GM12878 (cell line): ENCODE measurements at places on chromosomes 2 and 18. TPM values are rescaled to one million over a fixed set of nuclear protein-coding genes. Genes with fewer than 3 reads are reported as not detected.

DNA sequence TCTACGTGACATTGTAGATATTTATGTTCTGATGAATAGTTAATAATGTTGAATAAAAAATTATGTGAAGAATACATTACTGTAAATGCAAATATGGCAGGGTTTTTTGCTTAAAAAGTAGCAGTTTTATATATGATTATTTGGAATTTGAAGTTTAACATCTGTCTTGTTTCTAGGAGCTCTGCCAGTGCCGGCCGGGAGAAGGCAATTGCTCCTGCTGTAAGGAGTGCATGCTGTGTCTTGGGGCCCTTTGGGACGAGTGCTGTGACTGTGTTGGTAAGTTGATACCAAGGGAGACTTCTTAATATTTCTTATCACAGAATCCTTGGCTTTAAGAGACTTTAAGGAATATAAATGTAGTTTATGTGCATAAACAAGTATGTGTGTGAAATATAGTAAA lies 25.2 kb downstream of the TWSG1 start:
- no peaks in the 10 kb centered on the region; the same call in 1 of the 2 replicates for H3K4me1 ChIP-seq
- no peak overlapping the region for H3K4me3 ChIP-seq
- peaks cover 1% of the 10 kb centered on the region; the same call in 1 of the 2 replicates for H3K36me3 ChIP-seq
- H3K27ac ChIP-seq, result no peak overlapping the region
- H3K27me3 ChIP-seq, result no peaks in the 10 kb centered on the region

- no peak overlapping the region for H3K4me3 ChIP-seq
- H3K27me3 ChIP-seq, result no peaks in the 10 kb centered on the region
- no peak overlapping the region for H3K27ac ChIP-seq
- H3K4me1 ChIP-seq, result no peaks in the 10 kb centered on the region
- H3K36me3 ChIP-seq, result no peaks in the 10 kb centered on the region
Measured at GRCh38 chr18:55003695-55004094, 44.4 kb upstream of the CCDC68 start.

- no peak overlapping the region for H3K4me3 ChIP-seq
- no peaks in the 10 kb centered on the region for H3K4me1 ChIP-seq
- DNase-seq, result no peak
- no peaks in the 10 kb centered on the region for H3K27me3 ChIP-seq
- no peaks in the 10 kb centered on the region for H3K36me3 ChIP-seq
- no peak overlapping the region for H3K27ac ChIP-seq
Measured at GRCh38 chr2:201964631-201965206, 68.9 kb upstream of the FZD7 start.

DNA sequence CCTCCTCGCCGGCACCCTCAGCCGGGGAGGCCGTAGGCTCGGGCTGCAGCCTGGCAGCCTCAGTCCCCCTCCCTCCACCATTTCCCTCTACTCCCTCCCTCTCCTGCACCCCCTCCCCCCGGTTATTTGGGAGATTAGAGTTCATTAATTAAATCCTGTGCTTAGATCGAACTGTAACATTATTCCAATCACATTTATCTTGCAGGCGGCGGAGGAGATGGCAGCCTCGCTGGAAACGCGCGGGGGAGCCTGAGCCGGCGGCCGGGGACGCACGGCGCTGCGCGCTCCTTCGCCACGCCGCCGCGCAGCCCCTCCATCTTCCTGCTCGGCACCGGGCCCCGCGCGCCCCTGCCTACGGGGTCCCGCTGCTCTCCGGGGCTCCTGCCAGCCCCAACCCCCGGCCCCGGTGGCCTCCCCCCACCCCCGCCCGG lies at the start of gene ST8SIA3:
ST8SIA3 (plus strand) TSS at position 287 of the 431 bp plus-strand sequence. CDS start 290 bp downstream, outside the sequence.
- no peak within 1 kb of the TSS for H3K27ac ChIP-seq
- H3K4me1 ChIP-seq, result no peaks in the 10 kb centered on the region
- H3K4me3 ChIP-seq, result no peak within 1 kb of the TSS
- peaks cover 7% of the 10 kb centered on the region for H3K27me3 ChIP-seq
- DNase-seq, result no peak

DNA sequence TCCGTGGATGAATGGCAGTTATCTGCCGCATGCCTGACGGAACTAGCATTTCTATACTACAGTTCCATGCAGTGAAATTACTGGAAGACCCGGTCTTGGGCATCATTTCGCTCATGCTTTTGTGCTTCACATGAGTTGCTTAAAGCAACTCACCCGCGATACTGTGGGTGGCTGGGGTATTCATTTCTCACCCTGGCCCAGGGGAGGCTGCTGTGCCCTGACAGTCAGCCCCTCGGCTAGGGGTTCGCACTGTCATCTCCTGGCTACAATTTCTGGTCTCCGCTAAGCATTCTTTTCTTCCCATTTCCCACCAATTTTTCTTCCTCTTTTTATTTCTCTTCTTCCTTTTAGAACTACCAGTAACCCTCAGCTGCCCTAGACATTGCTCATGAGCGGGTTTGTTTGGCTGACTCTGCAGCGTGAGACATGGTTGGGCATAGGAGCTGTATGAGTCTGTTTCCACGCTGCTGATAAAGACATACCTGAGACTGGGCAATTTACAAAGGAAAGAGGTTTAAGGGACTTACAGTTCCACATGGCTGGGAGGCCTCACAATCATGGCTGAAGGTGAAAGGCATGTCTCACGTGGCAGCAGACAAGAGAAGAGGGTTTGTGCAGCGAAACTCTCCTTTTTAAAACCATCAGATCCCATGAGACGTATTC lies 16.5 kb upstream of the CNDP2 start:
- H3K36me3 ChIP-seq, result no peaks in the 10 kb centered on the region
- no peaks in the 10 kb centered on the region; the same call in none of the 2 replicates for H3K27me3 ChIP-seq
- peaks cover 3% of the 10 kb centered on the region for H3K4me1 ChIP-seq
- no peak overlapping the region for H3K4me3 ChIP-seq
- no peak for DNase-seq

GRCh38 chr2:240463274-240463865 lies 27.9 kb downstream of the GPC1 start:
- no peak for DNase-seq
- no peaks in the 10 kb centered on the region for H3K4me1 ChIP-seq
- H3K36me3 ChIP-seq, result no peaks in the 10 kb centered on the region

DNA sequence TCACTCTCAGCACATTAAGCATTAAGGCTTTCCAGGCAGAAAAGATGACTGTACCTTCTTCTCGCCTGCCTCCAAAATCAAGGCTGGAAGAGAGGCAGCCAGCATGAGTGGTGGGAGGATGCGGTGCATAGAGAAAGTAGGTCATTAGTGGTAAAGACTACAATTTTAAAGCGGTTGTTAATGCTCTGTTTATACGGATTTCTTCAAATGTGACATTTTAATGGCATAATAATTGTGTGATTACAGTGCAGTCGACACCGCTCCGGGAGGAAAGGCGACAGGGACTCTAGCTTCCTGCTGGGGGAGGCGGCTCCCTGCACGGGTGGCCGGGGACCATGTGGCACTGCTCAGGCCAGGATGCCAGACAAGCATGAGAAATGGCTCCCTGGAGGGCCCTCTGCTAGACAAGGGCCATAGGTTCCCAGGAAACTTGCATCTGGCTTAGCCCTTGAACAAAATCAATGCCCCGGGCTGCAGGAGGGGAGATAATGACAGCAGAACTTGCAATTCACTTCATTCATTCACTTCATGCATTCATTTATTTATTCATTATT lies 129.6 kb downstream of the GALNT14 start:
- H3K36me3 ChIP-seq, result no peaks in the 10 kb centered on the region
- DNase-seq, result no peak
- no peaks in the 10 kb centered on the region; the same call in 1 of the 2 replicates for H3K27me3 ChIP-seq
- H3K4me3 ChIP-seq, result no peak overlapping the region
- H3K27ac ChIP-seq, result no peak overlapping the region

DNA sequence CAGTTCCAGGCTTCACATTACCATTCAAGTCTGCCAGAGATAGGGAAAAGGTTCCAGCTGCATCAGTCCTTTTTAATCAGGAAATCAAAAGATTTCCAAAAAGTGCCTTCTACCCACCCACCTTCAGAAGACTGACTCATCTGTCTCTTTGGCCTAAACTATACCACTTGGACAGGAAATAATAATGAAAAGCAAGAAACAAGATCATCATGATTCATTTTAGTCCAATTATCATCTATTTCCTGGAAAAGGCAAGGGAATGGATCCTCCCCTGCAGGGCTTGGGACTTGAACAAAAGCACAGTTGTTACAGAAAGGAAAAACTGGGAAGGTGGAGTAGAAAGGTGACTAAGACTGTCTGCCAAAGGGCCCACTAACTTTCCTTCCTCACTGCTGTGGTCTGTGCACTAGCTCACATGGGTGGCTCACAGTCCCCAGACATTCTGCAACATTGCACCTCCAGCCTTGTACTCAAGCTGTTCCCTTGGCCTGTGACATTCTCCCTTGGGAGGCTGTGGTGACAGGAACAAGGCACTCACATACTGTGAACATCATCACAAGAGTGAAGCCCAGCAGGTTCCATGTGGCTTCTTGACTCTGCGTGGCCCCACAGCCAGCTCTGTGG lies 75.3 kb downstream of the VSNL1 start:
- no peak overlapping the region for H3K4me3 ChIP-seq
- H3K27ac ChIP-seq, result no peak overlapping the region
- no peak for DNase-seq
- H3K36me3 ChIP-seq, result no peaks in the 10 kb centered on the region
- no peaks in the 10 kb centered on the region; the same call in 1 of the 2 replicates for H3K27me3 ChIP-seq
- no peaks in the 10 kb centered on the region for H3K4me1 ChIP-seq

- H3K27ac ChIP-seq, result no peak overlapping the region
- DNase-seq, result no peak
- H3K36me3 ChIP-seq, result no peaks in the 10 kb centered on the region
- H3K4me1 ChIP-seq, result no peaks in the 10 kb centered on the region
- H3K4me3 ChIP-seq, result no peak overlapping the region
Measured at GRCh38 chr2:225867071-225867470, 467.6 kb downstream of the NYAP2 start.

TEKT4 gene
- total RNA-seq, result 0.13 TPM in 1 of 2 replicates, not detected in the other

MC4R gene
- total RNA-seq, result not detected in 2 replicates

TMEM37 gene
- 0.16 and 0.44 TPM in 2 replicates for total RNA-seq
